ENCODE measurements at places on chromosomes 2 and 18.

DNA sequence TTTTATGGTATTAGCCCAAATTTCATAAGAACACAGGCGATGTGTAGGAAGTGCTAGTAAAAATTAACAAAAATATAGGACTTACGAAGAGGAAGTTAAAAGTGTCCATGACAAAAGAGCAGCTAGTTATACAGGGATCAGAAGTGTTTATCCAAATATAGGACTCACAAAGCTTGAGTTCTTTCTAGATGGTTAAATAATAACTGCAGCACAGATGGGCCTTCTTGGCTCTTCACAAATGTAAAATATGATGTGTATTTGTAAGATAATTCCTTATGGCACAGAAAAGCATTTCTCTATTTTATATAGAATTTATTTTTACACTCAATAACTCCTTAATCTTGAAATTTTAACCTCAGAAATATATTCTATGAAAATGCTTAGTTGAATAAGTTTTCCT lies 100.9 kb upstream of the SPHKAP start:
- DNase-seq: no peak

- DNase-seq: no peak
Observed at GRCh38 chr2:101823859-101824258, 126.4 kb downstream of the MAP4K4 start.

DNA sequence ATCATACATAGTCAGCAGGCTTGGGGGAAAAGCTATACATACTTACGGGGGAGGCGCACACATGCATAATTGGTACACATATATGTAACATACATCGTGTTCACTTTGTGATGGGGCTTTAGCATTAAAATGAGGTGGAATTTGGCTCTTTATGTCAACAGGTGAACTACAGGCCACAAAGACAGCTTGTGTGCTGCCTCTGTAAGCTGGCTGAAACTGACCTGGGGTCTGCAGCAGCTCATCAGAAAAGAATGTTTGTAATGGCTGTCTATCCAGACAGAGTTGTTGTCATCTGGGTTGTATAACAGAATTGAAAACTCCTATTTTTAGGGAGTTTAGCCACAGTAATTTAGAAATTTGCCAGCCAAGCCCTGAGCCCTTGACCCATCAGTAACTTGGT lies 4.7 kb upstream of the KCNG3 start:
- no peak for DNase-seq

DNA sequence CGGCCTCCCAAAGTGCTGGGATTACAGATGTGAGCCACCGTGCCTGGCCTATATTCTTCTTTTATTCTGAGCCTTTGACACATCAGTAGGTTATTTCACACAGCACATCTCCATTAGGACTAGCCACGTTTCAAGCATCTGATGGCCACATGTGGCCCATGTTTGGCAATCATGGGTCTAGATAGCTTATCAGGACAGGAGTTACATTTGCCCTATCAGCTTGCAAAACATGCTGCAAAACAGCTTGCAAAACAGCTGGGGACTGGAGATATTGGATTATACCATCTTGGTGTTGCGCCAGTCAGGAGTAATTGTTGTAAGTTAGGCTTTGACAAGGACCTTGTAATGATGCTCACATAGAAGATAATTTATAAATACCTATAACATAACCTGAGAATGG lies 94.9 kb downstream of the GBX2 start:
- DNase-seq: no peak

DNA sequence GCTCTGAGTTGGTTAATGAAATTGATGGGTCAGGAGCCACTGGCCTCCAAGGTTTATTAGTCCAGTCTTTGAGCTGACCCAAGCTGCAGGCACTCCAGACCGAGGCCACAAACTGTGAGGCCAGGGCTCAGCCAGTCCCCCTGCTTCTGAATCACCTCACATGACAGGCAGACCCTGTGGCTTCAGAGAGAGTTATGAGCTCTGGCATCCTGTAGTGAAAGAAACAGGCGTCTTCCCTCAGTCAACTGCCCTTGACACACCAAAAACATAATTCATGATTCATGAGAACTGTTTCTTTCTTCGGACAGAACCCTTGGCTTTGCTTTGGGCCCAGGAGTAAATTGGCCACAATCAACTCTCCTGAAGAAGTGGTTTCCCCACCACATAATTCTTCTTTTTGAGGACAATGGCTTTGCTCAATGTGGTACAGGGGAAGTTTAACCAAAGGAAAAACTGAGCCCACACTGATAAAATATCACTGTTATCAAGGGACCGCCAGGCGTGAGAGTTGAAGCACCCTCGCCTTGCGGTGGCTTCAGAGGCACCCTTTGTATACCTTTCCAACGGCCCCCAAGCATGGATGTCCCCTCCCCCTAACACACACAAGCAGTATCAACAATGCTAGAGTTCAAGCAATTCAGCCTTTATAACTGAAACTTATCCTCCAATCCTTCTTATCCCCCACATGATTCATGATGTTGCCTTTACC lies 226.9 kb downstream of the CYRIA start:
- no peak for DNase-seq

DNA sequence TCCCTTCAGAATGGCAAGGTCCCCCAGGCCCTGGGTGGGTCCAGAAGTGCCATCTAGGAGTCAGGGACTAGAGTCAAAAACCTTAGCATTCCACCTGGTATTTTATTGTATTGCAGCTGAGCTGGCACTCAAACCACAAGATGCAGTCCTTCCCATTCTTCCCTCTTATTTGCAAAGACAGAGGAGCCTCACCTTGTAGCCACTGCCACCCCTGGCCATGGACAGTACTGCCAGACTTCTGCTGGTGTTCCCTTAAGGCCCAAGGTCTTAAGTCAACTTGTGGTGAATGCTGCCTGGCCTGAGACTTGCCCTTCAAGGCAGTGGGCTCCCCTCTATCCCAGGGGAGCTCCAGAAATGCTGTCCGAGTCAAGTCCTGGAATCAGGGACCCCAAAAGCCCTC lies 6.9 kb downstream of the UGT1A10 start:
- no peak for DNase-seq

- no peak for DNase-seq
Observed at GRCh38 chr2:70050631-70051425, 36.4 kb upstream of the PCBP1 start.

DNA sequence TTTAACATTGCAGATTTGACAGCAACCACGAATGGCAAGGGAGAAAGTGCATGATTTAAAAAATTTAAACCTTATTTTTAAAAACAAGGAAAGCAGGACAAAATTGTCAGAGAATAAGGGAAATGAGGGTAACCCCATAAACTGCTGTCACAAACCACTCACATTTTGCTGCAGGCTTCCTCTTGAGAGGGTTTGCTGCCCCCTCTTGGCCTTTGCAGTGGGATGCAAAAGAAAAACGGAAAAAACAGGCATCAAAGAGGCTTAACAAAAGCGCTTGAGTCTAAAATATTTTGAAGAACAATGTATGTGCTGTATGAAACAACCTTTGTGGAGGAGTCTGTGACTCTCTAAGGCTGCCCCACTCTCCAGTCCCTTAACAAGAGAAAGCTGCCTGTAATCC lies 91.6 kb downstream of the TMX3 start:
- no peak for DNase-seq

DNA sequence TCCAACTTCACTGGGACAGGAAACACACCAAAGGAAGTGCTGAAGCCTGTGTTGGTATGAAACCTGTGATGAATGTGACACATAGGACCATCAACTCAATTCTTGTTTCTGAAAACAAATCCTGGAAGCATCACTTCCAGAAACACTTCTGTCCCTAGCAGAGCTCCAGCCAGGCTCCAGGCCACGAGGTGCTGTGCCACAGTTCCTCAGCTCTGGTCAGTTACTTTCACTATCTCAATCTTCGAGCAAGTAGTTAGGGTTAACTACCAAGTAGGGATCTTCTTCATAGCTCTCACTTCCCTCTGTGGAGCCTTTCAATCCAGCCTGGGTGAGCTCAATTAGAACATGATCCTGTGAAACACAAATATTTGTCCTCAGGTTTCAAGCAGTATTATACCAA lies 3.6 kb upstream of the LCT start:
- DNase-seq: no peak

DNA sequence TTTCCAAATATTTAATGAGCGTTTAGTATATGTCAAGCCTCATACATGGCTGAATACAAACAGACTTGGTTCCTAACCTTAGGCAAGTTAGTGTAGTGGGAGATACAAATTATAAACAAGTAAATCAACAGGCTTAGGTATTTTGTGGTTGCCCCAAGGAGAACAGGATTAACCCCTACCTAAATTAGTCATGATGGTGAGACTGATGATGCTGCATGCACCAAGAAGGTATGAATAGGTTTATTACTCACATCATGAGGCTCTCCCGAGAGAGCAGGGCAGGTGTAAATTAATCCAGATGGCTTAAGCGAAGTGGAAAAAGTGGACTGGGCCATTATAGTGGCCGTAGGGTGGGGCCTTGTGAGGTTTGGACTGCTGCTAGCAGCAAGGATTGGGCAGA lies 118.1 kb upstream of the GCFC2 start:
- DNase-seq: no peak

- no peak for DNase-seq
Observed at GRCh38 chr18:71168557-71169145, 879.8 kb downstream of the SOCS6 start.

- no peak for DNase-seq
Observed at GRCh38 chr18:56815926-56816325, 164.8 kb downstream of the WDR7 start.

- no peak for DNase-seq
Observed at GRCh38 chr2:194003911-194004310, 1653.1 kb upstream of the SLC39A10 start.

DNA sequence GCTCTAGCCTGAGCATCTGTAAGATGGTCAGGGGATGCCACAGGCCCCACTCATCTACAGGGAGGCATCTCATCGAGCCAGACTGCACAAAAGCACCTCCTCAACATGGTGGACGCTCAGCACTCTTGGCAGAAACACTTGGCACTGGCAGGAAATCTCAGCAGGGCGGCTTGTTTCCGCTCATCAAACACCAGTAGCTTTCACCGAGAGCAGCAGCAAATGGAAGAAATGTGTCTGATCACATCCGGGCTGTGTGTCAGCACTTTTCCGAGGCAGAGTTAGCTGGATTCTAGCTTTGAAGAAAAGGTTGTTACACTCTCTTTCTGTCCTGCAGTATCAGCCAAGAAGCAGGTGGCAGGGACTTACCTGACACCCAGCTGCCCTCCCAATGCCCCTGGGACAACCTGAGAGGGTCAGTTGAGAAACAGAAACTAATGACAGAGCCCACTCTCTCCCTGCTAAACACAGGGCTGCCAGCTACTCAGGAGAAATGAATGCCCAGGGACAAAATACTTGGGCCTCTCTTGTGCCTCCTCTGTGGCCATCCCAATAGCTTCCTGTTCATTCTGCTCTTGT lies 68.9 kb upstream of the FZD7 start:
- DNase-seq: no peak

DNA sequence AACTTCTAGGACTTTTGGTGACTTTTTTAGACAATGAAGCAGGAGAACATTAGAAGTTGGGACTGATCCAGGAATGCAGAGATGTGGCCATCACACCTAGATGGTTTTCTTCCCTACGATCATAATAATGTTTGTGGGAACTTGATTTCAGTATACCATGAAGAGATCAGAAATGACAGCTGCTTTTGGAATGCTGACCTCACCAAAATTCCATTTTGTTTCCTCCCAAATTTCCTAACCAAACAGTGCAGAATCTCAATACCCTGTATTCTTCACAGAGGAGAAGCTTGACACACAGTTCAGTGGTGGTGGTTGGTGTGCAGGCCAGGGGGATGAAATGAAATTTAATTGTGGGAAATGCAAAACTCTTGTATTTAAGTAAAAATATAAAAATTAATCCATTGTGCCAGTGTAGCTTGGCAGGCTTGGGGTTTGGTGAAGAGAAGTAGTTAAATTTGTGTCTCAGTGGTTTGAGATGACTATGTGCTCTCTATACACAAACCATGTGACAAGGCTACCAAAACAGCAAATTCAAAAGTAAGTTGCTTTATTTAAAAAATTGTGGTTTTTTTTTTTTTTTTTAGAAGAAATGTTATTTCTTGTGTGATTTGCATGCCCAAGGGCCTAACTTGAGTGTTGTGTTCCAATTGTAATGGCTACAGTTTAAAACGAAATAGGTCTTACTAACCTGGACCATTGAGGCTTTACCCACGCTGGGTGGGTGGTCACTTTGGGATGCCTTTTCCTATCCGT lies 252.4 kb downstream of the LPIN1 start:
- DNase-seq: no peak

DNA sequence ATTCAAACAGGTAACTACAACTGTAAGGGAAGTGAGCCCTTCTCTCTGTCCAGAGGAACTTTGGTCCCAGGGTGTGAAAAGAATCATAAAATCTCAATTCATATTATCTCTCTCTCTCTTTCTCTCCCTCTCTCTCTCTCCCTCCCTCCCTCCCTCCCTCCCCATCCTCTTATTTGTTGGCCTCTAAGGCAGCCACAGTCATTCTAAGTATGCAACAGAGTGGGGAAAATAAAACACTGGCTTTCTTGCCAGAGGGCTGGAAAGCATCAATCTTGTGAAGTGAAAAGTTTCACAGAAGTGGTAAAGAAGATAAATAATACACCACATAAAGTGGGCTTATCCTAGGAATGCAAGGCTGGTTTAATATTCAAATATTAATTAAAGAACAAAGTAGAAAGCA lies 95.6 kb upstream of the KCNH7 start:
- no peak for DNase-seq

- no peak for DNase-seq
Observed at GRCh38 chr18:25144820-25145219, 207.1 kb downstream of the ZNF521 start.

DNA sequence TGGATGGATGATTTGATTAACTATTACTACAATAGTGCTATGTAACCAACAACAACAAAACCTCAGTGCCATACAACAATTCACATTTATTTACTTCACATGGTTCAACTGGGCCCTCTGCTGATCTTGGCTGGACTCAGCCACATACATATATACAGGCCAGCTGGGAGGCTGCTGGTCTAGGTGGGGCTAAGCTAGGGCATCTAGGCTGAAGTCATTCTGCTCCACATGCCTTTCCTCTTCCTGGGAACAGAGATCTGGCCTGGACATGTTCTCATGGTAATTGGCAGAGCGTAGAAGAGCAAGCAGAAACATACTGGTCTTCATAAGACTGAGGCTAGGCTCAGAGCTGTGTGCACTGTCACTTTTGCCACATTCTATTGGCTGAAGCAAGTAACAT lies 102.8 kb upstream of the RNF152 start:
- no peak for DNase-seq

GRCh38 chr2:920999-921398 lies 29.6 kb upstream of the SNTG2 start:
- no peak for DNase-seq

- DNase-seq: no peak
Observed at GRCh38 chr2:224711381-224711780, 4.8 kb downstream of the CCDC195 start.
